ENCODE measurements at places on chromosomes 13 and 19.

GRCh38 chr13:106083620-106084350 lies 451.7 kb downstream of the EFNB2 start:
- no peak for DNase-seq

GRCh38 chr13:48643159-48643558 lies 10.6 kb upstream of the CYSLTR2 start:
- DNase-seq, result no peak

DNA sequence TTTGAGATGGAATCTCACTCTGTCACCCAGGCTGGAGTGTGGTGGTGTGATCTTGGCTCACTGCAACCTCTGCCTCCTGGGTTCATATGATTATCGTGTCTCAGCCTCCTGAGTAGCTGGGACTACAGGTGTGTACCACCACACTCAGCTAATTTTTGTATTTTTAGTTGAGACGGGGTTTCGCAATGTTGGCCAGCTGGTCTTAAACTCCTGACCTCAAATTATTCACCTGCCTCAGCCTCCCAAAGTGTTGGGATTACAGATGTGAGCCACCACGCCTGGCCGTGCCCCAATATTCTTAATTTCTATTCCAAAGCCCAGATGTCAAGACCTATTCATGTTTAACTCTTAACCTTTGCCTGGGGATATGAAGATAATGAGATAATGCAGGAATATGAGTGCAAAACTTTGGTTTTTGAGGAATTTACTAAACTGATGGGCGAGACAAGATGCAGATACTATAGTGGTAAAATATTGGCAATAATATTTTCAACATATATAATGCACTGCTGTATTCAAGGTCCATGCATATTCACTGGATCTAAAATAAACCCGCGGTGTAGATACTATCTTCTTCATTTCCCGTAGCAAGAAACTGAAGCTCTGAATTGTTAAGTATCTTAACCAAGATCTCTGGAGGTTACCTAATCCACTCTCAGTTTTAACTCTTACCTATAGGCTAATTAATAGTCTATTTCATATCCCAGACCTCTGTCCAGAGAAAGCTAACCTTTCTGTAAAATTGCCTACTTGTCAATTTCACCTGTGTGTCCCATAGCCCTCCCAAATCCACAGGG lies 43.7 kb upstream of the HMGB1 start:
- no peak for DNase-seq

DNA sequence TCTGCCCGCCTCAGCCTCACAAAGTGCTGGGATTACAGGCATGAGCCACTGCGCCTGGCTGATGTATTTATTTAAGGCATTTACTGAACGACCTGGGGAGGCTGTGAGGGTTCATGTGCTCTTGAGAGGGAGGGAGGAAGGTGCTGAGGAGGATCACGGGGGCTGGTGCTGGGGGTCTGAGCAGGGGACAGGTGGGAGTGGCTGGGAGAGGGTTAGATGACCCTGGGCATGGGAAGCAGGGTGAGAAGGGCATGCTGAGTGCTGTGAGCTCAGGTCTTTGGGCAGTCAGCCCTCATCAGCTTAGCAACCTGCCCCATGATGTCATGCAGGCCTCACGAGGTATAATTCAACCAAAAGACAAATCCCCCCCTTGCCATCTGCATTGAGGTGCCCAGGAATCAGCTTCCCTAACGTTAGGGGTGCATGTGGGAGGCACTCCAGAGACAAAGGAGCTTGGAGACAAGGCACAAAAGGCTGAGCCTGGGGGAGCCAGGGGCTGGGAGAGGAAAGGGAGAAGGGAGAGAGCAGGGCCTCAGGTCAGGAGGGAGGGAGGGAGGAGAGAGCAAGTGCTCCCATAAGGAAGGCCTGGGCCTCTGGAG lies 36.4 kb downstream of the SUGP2 start:
- DNase-seq, result no peak

DNA sequence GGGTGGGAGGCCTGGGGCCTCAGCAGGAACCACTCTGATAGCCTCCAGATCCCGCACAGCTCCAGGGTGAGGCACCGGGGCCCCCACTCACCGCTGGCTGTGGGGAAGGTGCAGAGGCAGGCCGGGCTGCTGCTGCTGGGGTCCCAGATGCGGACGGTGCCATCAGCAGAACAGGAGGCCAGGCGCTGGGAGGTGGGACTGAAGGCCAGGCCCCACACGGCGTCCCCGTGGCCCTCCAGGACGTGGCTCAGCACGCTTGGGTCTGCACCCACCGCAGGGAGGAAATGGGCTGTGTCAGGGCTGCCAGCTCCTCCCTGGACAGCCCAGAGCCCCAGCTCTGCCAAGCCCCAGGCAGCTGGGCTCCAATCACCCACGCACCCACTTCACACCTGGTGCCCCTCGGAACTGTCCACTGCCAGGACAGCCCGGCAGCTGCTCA lies 6.1 kb upstream of the PRKD2 start:
- DNase-seq, result no peak

DNA sequence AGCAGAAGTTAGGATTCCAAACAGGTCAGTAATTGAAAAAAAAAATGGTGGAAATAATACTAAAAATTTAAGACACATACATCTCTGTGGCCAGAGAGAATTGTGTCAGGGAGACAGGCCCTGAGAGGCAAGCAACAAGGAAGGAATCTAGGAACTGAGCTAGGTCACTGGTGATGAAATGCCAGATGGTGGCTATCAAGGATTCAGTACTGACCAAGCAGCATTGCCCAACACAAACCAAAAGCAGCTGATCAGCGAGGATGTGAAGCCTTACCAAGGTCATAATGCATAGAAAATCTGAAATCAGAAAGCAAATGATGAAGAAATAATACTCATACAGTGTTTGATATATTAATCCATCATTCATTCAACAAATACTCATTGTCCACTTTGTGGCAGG lies 905.0 kb downstream of the GPC5 start:
- DNase-seq, result no peak

GRCh38 chr19:55566823-55567222 lies 13.8 kb downstream of the ZNF579 start:
- DNase-seq, result no peak

DNA sequence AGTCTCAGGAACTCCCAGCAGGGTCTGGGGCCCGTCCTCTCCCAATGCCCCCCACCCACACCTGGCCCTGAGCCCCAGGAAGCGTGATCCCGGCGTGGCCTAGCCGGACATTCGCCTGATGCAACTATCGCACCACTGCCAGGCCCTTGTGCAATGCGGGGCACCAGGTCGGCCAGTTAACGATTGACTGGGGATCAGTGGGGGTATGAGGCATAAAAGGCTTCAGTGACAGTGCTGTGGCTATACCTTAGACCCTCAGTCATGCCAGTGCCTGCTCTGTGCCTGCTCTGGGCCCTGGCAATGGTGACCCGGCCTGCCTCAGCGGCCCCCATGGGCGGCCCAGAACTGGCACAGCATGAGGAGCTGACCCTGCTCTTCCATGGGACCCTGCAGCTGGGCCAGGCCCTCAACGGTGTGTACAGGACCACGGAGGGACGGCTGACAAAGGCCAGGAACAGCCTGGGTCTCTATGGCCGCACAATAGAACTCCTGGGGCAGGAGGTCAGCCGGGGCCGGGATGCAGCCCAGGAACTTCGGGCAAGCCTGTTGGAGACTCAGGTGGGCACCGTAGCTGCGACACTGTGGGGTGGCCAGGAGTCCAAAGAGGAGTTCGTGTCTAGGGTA lies at the start of gene ANGPTL8:
Gene ANGPTL8 (plus strand): TSS at position 243 of the 624 bp plus-strand sequence. CDS start 19 bp downstream, at position 262.
- no peak for DNase-seq

GRCh38 chr19:40671404-40671803 lies 19.0 kb downstream of the NUMBL start:
- no peak for DNase-seq

GRCh38 chr13:47277774-47278173 lies 380.9 kb upstream of the HTR2A start:
- DNase-seq, result no peak

GRCh38 chr13:24734950-24735349 lies 29.0 kb upstream of the RNF17 start:
- DNase-seq, result no peak

GRCh38 chr19:45179072-45179891 lies 698 bp downstream of the BLOC1S3 start:
- DNase-seq, result no peak

- no peak for DNase-seq
Observed at GRCh38 chr13:40031031-40031430, 375.6 kb downstream of the COG6 start.

DNA sequence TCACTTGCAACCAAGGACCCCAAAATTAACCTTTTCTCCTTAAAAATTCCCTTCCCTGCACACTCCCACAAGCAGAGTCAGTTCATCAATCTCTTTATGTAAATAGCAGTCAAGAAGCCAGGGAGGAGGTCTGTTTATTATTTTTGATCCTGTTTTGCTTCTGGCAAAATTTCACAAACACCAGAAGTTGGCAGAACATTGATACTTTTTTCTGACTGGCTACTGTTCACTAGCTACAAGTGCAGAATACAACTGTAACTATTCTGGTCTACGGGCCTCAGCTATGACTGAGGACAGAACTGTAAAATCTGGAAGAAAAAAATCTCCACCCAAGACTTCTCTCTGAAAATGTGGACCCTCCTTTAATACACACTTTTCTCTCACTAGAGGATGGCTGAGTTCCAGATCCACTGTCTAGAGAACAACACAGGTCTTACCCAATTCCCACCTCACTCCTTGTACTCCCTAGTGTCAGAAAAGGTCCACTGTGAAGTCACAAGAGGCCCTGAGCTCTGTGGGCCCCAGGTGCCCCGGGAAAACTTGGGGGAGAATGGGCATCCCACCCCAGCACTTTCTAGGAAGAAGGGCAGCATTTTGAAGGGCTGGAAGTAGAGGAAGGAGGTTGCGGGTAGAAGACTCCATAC lies 14.5 kb downstream of the STARD13 start:
- DNase-seq, result no peak

GRCh38 chr19:46475986-46476385 lies 4.6 kb upstream of the PNMA8A start:
- no peak for DNase-seq

- DNase-seq, result no peak
Observed at GRCh38 chr19:33124207-33125098, 7.5 kb upstream of the WDR88 start.

DNA sequence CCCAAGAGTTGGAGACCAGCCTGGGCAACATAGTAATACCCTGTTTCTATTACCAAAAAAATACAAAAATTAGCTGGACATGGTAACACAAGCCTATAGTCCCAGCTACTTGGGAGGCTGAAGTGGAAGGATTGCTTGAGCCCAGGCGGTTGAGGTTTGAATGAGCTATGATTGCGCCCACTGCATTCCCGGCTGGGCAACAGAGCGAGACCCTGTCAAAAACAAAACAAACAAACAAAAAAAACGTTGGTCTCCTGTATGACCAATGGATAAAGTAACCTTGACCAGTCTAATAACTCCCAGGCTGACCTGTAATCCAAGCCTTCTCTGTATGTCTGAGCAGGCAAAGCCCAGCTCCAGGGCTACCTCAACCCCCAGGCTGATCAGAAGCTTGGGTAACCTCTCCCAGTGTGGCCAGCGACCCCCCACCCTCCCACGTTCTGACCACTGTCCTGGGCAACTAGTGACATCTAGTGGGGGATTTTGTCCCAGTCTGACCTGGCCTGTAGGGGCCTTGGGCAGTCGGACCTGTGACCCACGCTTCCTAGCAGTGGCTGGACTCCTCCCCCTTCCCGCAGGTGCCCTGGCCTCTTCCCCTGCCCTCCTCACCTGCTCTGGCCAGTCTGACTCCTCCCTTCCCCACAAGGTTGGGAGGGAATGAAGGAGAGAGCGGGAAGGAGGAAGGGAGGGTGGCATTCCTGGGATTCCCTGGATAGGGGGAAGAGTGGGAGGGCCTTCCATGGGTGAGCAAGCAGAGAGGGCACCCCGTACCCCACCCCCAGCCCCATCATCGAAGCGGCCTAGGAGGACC lies 1.0 kb upstream of the BCAM start:
- DNase-seq, result no peak

DNA sequence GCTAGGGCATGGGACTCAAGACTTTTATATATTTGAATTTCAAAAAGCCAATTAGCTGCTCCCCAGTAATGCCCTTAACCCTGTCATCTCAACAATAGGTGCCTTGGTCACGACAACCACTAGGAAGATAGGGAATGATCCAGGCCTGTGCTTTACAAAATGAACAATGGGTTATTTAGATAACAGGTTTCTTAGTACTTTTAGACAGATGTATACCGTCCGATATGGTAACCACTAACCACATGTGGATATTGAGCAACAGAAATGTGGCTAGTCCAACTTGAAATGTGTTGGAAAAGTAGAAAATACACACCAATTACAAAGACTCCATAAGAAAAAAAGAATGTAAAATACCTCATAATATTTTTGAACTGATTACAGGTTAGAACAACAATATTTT lies 201.2 kb downstream of the LHFPL6 start:
- no peak for DNase-seq

DNA sequence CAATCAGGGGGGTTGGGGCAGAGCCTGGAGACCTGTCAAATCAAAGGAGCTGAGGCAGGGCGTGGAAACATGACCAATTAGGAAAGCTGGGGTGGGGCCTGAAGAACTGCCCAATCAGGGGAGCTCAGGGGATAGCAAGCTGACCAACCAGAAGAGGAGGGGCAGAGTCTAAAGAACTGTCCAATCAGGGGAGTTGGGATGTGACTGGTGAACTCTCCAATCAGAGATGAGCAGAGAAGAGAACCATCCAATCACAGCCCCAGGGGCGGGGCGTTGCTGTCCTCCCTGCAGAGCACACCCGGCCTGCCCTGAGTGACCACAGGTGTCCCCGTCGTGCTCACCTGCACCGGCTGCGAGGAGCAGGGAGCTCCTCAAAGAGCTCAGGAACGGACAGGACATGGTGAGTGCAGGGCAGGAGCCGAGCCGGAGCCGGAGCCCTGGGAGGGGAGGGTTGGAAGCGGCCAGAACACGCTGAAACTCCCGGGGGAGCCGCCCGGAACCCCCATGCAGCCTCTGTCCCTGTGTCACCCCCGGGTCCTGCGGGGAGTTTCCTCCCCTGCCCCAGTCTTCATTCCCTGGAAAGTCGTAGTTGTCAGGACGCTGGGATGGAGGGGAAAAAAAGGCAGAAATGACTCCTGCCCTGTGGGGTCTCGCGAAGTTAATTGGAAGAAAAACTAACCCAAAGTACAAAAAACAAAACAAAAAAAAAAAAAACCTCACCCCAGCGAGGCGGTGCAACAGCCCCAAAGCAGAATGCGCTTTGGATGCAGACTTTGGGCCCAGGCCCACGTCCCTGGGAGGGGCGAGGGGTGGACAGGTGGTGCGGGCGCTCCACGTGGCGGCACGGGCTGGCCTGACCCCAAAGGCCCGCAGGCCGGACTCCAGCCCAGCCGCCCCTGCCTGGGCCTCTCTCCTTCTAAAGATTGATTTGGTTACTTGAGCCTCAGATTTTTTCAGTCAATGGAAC lies at the start of gene ZNF556:
Gene ZNF556 (plus strand): TSS at position 311 of the 967 bp plus-strand sequence. CDS start 87 bp downstream, at position 398.
- no peak for DNase-seq

Data from stimulated activated CD4-positive, alpha-beta T cell treated with anti-CD3 and anti-CD28 coated beads, Interleukin-1b, Interleukin-23, amount 100 ng/mL, for 1 hour (primary cell).